Cardiac muscle cell (in vitro differentiated cells and primary cell): ENCODE measurements at places on chromosomes 11 and 22. TPM values are rescaled to one million over a fixed set of nuclear protein-coding genes. Genes with fewer than 3 reads are reported as not detected.

The RIMBP3C gene
- 0.32 and 0.59 TPM in 2 replicates for polyA plus RNA-seq

The ENTHD1 gene
- polyA plus RNA-seq, result not detected in 2 replicates

DNA sequence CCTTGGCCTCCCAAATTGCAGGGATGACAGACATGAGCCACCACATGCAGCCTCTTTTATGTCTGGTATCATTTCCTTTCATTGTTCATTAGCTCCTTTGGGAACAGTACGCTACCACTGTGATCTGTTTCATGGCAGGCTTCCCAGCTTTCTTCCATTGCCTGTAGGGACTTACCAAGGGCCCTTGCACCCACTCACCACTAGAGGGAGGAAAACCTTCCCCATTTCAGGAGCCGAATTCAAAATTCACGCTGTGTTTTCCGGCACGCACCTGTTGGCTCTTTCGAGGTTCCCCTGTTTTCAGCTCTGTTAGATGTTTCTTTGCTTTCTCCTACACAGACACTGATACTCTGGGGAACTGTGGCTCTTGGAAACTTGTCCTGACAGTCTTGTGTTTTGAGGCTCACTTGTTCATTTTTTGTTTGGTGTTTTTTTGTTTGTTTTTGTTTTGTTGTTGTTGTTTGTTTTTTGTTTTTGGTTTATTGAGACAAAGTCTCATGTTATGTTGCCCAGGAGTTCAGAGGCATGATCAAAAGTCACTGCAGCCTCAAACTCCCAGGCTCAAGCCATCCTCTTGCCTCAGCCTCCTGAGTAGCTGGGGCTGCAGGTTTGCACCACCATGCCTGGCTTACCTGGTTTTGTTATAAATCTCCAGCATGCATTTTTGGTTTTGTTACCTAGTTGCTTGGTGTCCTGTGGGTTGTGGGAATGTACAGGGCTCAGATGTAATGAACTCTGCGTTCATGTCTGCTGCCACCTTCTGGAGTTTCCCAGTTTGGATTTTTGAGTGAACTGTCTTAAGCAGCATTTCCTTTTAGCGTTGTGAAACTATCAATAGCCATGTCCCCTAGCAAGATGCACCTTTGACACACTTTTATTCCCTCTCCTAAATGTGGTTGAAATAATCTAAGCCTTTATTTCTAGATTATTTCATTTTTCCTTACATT lies 2.3 kb downstream of the KRTAP5-11 start:
- DNase-seq, result peak; percentile 88

DNA sequence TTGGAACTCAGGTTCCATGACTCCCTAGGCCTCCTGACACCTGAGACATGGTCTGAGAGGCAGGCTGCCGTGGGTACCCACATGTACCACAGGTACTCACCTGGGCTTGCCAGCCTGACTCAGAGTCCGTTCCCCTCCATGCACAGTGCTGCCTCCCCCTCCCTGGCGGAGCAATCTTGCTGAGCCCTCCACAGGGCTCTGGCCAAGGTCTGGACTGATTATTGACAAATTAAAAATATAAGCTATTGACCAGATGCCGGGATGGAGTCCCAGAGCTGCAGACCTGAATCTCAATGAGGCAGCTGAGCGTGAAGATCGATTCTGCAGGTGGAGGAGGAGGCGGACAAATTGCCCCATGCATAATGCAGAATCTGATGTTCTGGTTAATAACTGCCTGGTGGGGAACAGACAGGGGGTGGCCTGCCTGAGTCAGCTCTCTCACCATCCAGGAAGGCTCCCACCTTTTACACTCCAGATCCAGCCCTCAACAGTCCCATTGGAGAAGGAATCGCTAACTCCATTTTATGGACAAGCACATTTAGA lies 422.7 kb downstream of the MIAT start:
- DNase-seq, result no peak

DNA sequence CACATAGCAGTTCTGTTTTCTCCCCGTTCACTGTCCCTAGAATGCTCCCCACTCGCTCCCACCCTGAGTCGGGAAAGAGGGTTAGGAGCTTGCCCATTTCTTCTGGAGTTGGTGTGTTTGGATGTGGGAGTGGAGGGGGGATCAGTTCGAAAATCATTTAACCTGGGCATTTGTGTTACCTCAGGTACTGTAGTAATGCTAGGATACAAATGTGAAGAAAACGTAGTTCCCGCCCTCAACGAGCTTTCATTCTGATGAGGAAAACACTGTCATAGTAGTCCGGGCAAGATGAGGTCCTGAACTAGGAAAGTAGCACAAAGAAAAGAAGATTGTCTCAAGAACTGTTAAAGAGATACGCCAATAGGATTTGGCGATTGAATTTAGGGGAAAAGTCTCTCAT lies 539 bp downstream of the SDHD start:
- no peak for DNase-seq

GRCh38 chr11:113286509-113287497 lies 27.6 kb upstream of the TTC12 start:
- DNase-seq, result peak; percentile 45

DNA sequence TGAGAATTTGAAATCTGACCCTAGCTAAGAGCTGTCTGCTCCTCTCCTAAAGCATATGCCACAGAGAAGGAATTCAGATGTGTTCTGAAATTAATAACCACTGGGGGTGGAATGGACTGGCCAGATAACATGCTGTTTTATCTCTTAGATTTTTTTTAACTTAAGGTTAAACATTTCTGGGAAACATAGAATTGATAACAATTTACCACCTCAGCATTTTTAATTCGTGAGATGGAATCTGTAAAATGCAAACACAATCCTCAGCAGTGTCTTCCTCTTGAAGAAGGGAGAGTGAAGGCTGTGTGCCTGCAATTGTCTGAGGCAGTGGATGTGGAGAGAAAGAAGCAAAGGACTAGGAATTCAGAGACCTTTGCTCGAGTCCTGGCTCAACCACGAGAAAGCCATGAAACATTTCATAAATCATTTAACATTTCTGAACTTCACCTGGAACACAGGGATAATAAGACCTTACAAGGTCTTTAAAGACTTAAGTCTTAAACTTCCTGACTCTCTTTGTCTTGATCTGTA lies at the start of gene SLC5A12:
SLC5A12 (minus strand) TSS at position 113 of the 528 bp plus-strand sequence. CDS start 346 bp downstream, outside the sequence.
- DNase-seq, result no peak

GRCh38 chr11:128686745-128687177 lies 7.1 kb upstream of the FLI1 start:
- DNase-seq, result peak; percentile 54

DNA sequence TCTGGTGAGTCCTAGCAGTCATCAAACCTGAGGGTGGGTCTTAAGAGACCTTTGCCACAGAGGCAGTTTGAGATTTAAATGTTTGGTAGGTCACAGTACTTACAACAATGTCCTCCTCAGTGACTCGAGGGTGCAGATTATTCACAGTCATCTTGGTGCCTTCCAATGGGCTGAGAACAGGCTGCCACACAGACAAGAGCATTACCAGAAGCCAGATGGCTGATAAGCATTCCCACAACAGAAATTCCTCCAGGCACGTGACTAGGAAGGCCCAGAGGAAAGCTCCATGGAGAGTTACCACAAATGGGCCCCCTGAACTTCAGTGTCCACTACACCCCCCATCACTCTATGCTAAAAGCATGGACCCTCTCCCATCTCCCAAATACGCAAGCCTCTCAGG lies 19.2 kb downstream of the POLDIP3 start:
- DNase-seq, result peak; percentile 77

GRCh38 chr11:47506373-47506772 lies 46.6 kb downstream of the CELF1 start:
- DNase-seq, result peak; percentile 67

- peak; percentile 68 for DNase-seq
Measured at GRCh38 chr11:103892603-103893002, 143.8 kb upstream of the DDI1 start.

DNA sequence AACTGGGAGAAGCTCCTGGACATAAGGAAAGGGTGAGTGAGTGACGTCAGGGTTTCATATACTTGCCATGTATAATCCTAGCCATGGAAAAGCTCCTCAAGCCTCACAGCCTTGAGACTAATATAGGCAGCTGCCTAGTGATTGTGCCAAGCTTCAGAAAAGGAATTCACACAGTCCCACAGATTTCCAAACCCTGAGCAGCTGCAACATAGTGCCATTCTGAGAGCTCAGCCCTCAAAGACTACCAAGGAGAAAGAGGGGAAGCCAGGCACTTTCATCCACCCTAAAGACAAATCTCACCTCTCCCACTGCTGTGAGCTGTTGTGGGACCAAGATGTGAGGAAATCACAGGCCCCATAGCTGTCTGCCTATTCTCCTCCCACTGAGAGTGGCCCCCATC lies 707.9 kb upstream of the ANO5 start:
- DNase-seq, result no peak

GRCh38 chr11:34613552-34614056 lies 7.3 kb upstream of the EHF start:
- DNase-seq, result no peak

- DNase-seq, result no peak
Measured at GRCh38 chr11:117185736-117186430, 7.3 kb downstream of the SIDT2 start.

- DNase-seq, result peak; percentile 16
Measured at GRCh38 chr11:115678942-115679341, 174.7 kb upstream of the CADM1 start.

- no peak for DNase-seq
Measured at GRCh38 chr11:112453601-112454577, 193.2 kb upstream of the PLET1 start.

DNA sequence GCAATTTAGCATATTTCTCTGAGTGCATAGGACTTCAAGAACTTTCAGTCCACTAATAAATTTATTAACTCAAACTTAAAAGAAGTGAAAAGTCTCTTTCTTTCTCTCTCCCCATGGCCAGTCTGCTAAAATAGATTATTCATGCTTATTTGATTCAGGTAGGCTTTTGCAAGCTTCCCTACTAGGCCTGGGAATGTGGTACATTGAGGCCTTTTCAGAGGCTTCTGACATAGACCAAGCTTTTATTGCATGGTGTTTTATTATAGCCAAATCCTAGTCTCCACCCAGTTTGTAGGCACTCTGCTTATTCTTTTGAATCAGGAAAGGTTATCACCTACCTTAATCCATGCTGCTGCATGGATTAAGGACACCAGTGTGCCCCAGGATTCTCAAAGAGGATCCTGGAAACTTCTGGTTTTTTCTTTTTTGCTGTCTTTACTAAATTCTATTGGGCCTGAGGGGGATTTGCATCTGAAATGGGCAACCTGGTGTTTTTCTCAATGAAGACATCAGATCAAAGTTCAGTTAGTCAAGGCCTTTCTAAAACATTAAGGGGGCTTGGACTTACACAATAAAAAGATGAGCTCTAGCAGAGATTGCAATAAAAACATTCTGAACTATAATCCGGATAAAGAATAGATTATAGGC lies 92.2 kb downstream of the ELP4 start:
- DNase-seq, result no peak

DNA sequence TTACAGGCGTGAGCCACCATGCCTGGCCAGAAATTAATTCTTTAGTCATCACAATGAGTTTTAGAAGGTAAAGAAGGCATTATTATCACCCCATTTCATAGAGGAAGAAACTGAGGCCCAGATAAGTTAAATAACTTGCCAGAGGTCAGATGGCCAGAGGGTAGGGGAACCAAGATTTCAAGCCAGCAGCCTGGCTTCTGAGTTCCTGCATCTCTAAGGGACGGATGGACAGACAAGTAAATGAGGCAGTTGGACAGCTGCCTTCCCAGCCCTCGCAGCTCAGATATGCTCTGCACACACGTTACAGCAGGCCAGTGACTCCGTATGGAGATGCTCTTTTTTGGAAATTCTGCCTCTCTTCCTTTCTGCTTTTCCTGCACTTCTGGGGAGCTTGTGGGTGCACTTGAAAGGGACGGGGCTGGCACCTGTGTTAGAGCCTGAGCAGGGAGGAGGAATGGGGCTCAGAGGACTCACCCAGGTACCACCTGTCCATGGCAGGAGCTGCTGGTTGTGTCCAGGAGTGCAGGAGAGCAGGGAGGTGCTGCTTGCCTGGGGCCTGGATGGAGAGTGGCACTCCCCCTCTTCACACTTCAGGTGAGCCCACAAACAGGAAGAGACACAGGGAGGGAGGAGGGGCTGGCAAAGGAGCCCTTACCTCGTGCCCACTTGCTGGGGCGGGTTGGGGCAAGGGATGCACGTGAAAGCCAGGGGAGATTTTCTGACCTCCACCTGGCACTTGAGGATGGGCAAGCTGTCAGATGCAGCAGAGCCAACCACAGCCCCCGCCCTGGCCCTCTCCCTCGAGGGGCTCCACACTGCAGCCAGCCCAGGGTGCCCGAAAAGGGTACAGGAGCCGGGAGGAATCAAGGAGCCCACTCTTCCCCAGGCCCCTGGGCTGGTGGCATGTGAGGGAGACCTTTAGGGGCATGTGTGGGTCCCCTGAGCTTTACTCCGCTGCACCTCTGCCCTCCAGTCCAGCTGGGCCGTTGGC lies 3.3 kb upstream of the FXYD2 start:
- DNase-seq, result no peak
